ENCODE measurements at places on chromosomes 16 and 17. TPM values are rescaled to one million over a fixed set of nuclear protein-coding genes. Genes with fewer than 3 reads are reported as not detected.

Gene NPIPA5
- 2.7 TPM for total RNA-seq

Gene DPEP3
- not detected for total RNA-seq

DNA sequence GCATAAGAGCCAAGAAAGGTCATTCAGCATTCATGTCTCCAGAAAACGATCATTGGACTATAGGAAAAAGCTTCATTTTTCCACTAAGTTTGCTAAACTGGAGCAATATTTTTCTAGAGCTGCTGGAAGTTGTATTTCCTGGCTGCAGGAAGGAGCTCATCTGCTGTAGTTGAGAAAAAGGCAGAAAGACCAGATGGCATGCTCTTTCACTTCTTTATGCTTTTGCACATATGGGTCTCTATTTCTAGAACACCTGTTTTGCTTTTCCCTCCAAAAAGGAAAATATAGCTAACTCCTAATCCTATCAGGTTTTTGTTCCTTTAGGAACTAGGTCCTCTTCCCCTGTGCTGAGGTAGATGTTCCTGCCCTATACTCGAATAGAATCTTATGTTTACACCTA lies 61.9 kb upstream of the HLF start:
- DNase-seq: no peak

- DNase-seq: no peak
Observed at GRCh38 chr16:71854369-71854948, 8.7 kb downstream of the ATXN1L start.

DNA sequence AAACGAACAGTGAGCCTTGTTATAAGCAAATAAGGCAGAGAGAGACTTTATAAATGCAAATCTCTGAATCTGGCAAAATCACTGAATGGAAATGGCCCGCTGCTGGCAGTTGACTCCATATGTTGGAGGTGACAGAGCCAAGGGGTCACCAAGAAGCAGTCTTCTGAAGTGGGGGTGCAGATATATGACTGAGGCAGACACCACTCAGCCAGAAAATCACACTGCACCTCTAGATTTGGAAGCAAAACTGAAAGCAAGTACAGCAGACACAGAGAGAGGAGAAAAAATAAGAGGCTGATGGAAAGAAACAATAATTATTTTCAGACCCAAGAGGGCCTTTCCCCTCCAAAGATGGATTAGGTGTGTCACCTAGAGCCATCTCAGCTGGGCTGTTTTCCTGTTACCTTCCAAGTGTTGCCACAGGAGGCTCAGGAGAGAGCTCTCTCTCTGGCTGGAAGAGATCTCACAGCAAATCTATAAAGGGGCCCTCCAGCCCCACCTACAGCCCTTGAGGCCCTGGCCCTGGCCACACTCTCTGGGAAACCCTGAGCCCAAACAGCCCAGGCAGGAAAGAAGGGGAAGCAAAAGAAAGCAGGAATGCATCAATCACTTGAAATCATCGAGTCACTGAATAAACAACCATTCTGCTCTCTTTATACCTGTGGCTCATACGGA lies 585.1 kb upstream of the PSMD7 start:
- DNase-seq: no peak

DNA sequence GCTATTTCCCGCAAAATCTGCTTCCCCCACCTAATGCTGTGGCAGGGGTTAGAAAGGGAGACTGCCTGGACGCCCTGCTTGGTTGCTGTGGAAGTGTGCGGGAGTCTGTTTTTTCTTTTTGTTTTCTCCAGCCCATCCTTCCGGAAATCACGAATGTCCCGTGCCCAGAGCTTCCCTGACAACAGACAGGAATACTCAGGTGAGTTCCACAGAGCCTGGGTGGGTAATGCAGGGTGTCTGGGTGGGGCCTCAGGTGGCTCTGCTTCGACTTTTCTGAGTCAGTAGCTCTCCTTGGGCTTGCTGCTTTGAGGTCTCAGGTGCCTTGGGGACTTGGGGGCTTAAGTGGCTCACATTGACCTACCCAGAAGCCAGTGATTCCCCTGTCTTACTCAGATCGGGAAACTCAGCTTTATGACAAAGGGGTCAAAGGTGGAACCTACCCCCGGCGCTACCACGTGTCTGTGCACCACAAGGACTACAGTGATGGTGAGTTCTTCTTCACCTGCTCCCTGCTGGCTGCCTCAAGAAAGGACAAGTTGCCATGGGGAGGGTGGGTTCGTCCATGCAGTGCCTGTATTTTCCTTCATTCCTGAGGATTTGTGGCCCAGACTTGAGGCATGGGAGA lies 11.4 kb downstream of the LIMD2 start:
- DNase-seq: no peak

- DNase-seq: no peak
Observed at GRCh38 chr17:72518753-72519597, 398.2 kb downstream of the SOX9 start.

DNA sequence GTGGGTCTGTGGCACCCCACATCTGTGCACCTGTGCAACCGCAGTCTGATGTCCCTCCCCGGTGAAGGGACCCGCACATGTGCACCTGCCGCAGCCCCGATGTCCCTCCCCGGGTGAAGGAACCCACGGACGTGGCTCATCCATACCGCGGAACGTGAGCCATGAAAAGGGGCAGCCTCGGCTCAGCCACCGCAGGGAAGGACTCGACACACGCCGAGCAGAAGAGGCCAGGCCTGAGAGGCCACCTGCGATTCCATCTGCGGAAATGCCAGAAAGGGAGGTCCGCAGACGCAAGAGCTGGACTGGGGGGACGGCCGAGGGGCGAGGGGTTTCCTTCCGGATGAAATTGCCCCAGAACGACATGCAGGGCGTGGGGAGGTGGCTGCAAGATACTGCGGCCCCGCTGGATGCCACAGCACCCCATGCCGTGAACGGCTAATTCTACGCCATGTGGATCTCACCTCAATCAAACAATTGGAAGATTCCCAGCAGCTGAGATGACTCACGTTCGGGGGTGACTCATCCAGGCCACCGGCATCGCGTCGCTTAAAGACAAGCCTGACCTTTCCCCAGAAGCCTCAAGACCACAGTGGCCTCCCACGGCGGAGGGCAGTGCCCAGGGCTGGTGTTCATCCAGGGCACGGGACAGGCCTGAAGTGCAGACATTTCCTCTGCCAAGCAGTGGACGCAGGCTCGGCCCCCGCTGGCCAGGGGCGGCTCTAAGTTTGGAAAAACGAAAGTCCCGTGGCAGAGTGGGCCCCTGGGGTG lies 21.0 kb downstream of the SOX8 start:
- DNase-seq: no peak

Data from occipital lobe (tissue), 3 donors.